8988T (cell line): ENCODE measurements at places on chromosomes 5 and 9.

DNA sequence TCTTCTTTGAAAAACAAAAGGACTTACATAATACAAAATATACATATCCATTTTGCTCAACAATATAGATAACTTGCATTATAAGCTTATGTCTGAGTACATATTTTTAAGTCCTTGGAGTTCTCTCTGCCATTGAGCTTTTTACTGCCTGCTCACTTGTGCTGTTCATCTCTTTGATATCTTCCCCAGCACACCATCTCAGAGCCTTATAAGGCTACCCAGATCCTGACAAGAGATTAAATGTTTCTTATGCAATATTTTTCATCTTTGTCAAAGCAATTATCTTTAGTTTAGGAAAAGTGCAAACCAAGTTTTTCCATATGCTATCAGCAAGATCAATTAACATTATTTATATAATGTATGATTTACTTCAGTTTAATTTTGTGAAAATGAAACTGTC lies 60.7 kb upstream of the ITGA1 start:
- no peak for DNase-seq

GRCh38 chr9:75111019-75111622 lies 22.8 kb downstream of the OSTF1 start:
- no peak for DNase-seq

GRCh38 chr9:76292246-76292645 lies 102.0 kb downstream of the RFK start:
- no peak for DNase-seq

DNA sequence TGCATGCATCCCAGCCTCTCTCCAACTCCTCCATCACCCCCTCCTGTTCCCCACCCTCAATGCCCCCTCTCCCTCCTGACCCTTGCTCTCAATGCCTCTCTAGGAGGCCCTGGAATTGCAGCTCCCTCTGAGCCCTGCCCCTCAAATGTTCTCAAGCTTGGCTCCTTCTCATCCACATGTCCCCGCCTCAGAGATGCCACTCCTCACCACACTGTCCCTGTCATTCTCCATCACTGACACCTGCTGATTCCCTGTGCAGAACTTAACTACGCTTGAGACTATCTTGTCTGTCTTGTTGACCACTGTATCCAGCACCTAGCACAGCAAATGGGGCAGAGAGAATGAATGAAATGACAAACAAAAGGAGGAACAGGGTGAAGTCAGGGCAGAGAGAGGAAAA lies 314.4 kb downstream of the SPOCK1 start:
- DNase-seq, result no peak

DNA sequence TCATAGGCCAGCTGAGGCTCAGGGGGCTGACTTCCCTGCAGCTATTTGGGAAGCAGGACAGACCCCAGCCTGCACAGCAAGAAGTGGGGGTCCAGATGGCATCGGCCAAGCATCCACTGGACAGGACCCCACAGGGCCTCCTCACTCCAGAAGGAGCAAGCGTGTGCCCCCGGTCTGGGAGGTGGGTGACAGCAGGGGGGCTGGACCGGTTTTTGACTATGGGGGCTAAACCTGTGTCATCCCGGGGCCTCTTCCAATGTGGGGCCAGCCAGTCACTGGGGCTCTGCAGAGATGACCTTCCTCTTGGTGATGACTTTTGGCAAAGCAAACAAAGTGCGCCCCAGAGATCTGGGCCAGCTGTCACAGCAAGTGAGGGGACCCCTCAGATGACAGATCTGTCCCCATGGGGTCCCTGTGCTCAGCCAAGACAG lies 163.9 kb downstream of the OLFM1 start:
- DNase-seq, result no peak

DNA sequence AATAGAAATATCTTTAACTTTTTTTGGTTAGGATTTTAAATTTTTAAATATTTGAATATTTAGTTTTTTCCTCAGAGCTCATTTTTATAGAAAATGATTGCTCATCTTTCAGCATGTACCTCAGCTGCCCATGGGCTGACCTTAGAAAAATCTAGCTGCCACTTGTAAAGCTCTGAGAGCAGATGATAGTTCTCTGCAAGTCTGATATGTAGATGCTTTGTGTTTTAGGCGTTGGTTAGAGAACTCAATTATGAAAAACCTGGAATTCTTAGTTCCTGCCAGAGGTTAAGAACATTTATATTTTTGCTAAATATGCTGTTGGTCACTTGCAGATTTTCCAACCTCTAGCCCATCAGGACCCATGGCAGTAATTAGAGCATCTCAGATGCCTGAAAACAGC lies 15.1 kb downstream of the OTULIN start:
- DNase-seq, result no peak

DNA sequence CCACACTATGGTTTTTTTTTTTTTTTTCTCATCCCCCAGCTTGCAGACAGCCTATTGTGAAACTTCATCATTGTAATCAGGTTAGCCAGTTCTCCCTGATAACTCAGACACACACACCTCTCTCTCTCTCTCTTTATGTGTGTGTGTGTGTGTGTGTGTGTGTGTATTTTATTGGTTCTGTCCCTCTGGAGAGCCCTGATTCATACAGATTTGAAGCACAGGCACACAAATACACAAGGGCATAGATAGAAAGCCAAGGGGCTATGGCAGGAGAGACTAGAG lies 20.6 kb upstream of the VCAN start:
- no peak for DNase-seq

DNA sequence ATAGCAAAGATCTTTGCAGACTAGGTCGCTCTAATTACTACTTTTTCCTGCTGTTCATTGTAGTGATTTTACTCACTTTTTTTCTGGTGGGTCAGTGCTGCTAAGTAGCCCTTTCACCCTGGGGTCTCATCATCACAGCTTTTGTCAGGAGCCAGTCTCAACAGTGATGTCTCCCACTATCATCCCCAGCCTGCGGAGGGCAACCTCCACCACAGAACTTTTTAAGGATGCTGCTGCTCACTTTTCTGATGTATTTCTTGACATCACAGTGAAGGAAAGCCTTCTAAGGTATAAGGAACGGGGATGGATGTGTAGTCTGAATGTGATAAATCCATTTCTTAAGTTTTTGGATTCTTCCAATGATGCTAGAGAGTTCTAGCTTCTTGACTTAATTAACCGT lies 242.5 kb upstream of the RIOK2 start:
- no peak for DNase-seq
